A549 treated with ZK216348 at 1 μM for 4 hours (cell line): ENCODE measurements at places on chromosomes 1 and 21. TPM values are rescaled to one million over a fixed set of nuclear protein-coding genes. Genes with fewer than 3 reads are reported as not detected.

The DENND4B gene
- 19.2 to 41.6 TPM (median 37.9 TPM) in 5 replicates for total RNA-seq

The DDX59 gene
- 13.2 to 23.6 TPM (median 13.7 TPM) in 5 replicates for total RNA-seq

The KCNJ9 gene
- not detected in 5 replicates for total RNA-seq

The KRTAP21-2 gene
- not detected in 5 replicates for total RNA-seq

The TTLL10 gene
- not detected in 5 replicates for total RNA-seq

The IQGAP3 gene
- total RNA-seq: 12.3 to 21.4 TPM (median 19.1 TPM) in 5 replicates

The HRNR gene
- total RNA-seq: not detected in 5 replicates

The COA7 gene
- 17.4 to 23.8 TPM (median 21.7 TPM) in 5 replicates for total RNA-seq
